Psoas muscle (tissue), 8 donors: ENCODE measurements at places on chromosomes 4 and X. TPM values are rescaled to one million over a fixed set of nuclear protein-coding genes. Genes with fewer than 3 reads are reported as not detected.

Gene BANK1
- 0.07 TPM for total RNA-seq

Gene ASMTL
- 13.4 TPM for total RNA-seq

Gene SLC49A3
- total RNA-seq: 3.0 TPM

- H3K4me1 ChIP-seq: no peaks in the 10 kb centered on the region
- H3K27me3 ChIP-seq: no peaks in the 10 kb centered on the region
- no peak overlapping the region for H3K4me3 ChIP-seq
- no peak overlapping the region for H3K27ac ChIP-seq
- no peak for DNase-seq
These were observed 69.6 kb upstream of the RASGEF1B start for GRCh38 chr4:81541161-81541945.

- no peaks in the 10 kb centered on the region for H3K4me1 ChIP-seq
- H3K36me3 ChIP-seq: no peaks in the 10 kb centered on the region
- peaks cover 4% of the 10 kb centered on the region for H3K27me3 ChIP-seq
- no peak for DNase-seq
- no peak overlapping the region for H3K4me3 ChIP-seq
These were observed 41.1 kb downstream of the ADRA2C start for GRCh38 chr4:3807311-3807710.
